ENCODE measurements at places on chromosomes 11 and 22.

DNA sequence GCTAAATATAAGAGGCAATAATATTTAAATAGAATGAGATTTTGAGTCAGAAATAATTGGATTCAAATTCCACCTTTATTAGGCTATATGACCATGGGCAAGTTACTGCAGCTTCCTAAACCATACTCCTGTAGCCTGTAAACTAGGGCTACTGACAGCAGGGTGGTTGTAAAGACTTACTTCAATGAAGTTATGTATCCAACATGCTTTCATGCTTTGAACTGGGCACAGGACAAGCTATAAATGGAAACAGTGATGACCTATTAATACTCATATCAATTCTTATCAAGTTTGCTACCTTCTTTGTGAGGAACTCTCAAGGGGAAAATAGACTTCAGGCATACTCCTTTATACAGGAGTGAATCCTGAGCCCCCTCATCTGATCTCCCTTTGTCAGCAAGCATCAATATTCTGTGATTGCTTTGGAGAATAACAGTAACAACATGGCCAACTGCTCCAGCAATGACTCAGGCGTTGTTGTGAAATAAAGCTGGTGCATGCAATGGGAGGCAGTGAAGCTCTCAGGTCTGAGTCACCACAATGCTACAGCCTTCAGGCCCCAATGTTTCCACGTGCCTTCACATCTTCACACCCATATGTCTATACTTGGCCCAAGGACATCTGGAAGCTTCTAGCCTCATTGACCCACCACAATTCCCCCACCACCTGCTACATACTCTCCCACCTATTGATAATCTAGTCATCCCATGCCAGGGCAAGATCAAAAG is 102.5 kb downstream of the KCNA4 start:
- no peak for DNase-seq

DNA sequence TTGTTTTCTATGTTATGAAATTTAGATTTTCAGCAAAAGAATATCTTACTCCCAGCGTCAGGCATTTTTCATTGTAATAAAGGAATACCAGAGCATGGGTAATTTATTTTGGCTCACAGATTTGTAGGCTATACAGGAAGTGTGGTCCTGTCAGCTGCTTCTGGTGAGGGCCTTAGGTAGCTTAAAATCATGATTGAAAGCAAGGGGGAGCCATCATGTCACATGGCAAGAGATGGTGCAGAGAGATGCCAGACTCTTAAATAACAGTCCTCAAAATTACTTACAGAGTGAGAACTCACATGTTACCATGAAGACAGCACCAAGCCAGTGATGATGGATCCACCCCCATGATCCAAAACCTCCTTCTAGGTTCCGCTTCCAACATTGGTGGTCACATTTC is 825.0 kb upstream of the CHORDC1 start:
- DNase-seq = no peak

DNA sequence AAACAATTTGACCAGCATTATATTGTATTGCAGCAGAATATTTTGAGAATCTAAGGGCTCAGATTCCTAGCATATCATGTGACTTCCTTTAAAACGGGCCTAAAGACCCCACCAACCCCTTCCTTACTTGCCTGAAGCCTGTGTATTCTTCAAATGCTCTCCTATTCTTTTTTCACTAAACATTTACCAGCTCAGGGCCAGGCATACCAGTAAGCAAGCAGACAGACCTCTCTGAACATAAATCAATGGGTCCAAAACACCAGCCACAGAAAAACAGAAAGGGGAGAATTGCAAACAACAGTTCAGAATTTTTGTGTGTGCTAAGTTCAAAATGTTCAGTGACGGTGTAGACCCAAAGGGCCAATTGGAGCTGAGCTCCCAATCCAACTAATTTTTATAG is 64.8 kb upstream of the TIMP3 start:
- no peak for DNase-seq

GRCh38 chr11:115974703-115975102 is 470.5 kb upstream of the CADM1 start:
- no peak for DNase-seq

DNA sequence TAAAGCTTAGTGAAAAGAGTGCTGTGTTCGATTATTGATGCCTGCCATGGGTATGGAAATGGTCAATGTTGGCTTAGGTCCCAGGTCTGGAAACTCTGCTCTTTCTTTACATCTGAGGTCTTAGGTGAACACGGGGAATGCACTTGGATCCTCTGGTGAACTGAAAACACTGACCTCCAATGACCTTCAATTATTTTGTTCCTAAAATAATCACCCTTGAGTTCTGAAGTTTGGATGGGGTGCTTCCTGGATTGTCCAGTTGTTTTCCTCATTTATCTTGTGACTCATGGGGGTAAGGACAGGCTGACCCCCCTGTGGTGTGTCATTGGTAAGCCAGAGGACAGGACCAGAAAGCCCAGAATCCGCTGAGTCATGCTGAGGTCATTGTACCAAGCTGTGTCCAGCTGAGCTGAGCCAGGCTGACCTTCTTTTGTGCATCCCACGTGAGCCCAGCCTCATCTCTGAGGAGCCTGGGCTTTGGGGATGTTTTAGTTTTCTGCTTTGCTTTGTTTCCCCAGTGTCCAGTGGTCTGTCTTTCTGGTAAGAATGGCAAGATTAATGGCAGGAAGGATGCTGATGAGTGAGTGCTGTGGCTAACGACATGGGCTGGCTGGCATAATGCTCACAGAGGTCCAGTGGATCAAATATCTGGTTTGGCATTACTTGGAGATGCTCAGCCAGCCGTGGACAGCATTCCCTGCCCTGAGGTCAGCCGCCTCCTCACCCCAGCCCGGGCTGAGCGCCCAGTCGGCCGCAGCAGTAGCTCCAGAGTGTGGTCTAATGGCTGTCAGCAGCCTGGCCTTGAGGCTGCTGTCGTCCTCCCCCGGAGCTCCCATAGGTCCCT is 35.6 kb downstream of the AMPD3 start:
- DNase-seq = no peak

GRCh38 chr11:62033191-62034035 is 66.0 kb upstream of the FTH1 start:
- no peak for DNase-seq

All from stimulated activated CD4-positive, alpha-beta T cell treated with anti-CD3 and anti-CD28 coated beads, Interleukin-2, amount 100 ng/mL, for 4 hours (primary cell).